ENCODE measurements at places on chromosomes 3 and 15.

DNA sequence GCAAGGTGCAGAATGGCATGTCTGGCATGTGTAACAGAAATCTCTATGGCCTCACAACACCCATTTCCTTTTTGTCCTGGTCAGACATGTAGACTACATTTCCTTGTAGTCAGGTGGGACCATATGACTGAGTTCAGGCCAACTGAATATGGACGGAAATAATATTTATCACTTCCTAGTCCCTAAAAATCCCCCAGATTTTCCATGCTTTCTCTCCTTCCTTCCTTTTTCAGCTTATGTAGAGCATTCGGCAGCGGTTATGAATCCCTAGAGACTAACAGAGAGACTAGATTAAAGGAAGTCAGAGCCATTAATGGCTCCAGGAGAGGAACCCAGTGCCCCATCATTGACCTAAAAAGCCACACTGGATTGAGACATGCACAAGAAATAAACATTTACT lies 35.8 kb downstream of the SLC9A9 start:
- no peak for DNase-seq

DNA sequence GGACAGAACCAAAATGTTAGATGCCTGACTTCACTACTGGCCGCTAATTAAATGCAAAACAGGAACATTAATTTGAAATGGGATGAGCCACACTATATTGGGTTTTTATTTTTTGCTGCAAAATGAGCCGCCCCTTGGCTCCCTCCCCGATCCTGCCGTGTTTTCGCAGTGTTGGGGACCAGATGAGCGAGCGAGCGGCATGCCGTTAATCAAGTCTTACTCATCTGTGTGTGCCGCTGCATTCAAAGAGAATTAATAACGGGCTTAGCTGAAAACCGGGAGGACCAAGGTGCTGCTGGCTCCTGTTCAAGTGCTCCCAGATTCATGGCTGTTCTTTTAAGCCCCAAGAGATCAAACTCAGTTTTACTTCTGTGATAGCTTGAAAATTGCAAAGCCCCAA lies 20.0 kb downstream of the TAFA4 start:
- no peak for DNase-seq

- DNase-seq = peak; percentile 8
These were observed 34.6 kb upstream of the AEN start for GRCh38 chr15:88586401-88587162.

DNA sequence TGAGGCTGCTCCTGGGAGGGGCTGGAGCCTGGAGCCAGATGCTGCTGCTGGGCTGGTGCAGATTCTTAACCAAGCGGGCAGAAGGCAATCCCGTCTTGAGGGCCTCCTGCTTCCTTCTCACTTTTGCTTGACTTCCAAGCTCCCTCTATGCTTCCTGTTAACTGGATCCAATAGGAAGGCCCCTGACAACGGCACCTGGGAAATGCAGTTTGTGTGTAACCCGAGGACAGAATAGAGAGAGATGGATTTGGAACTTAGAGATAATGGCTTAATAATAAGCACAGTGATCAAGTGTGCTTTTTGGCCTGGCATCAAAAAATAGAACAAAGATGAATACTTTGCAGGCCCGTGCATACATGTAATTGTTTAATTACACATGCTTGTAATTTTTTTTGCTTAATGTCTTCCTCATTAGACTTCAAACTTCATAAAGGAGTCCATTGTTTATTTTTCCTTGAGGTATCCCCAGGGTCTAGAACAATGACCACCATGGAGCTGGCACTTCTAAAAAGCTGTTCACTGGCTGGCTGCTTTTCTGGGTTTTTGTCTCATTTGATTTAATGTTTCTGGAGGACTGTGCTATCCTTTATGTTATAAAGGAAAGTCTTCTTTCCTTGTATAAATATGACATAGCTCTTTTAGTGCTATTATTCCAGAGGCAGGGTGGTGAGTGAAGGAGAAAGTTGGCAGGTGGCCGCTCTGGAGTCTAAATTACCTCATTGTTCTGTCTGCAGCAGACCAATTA lies 63.3 kb upstream of the MITF start:
- DNase-seq = no peak

DNA sequence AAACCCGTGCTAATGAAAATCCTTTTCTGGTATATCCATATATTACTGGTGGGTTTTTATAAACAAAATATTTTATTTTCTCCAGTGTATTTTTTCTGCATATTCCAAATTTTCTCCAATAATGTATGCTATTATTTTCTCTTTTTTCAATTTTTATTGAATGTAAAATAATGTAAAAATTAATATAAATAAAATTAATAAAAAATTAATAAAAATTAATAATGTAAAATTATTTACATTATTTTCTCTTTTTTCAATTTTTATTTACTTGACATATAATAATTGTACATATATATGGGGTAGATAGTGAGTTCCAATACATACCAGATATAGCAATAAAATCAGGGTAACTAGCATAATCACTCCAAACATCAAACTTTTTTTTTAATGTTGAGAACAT lies 56.4 kb downstream of the OXSM start:
- no peak for DNase-seq

- DNase-seq = no peak
These were observed 50.0 kb downstream of the TUBGCP4 start for GRCh38 chr15:43420876-43421275.

DNA sequence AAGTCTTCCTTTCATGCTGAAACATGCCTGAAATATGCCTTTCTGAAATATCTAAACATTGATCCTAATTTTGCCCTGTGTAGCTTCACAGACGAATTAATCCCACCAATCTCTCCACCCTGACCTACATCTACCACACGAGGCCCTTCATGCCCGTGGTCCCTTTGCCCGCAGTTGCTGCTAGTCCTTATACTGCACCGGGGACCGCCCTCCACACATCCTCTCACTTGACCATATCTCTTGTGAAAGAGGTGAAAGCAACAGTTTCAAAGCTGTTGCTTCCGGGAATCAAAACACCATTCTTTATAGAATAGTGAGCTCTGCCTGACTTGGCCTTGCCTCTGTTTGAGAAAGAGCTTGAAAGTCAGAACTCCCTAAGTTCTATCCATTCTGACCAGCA lies 499.5 kb downstream of the NTRK3 start:
- DNase-seq = no peak

DNA sequence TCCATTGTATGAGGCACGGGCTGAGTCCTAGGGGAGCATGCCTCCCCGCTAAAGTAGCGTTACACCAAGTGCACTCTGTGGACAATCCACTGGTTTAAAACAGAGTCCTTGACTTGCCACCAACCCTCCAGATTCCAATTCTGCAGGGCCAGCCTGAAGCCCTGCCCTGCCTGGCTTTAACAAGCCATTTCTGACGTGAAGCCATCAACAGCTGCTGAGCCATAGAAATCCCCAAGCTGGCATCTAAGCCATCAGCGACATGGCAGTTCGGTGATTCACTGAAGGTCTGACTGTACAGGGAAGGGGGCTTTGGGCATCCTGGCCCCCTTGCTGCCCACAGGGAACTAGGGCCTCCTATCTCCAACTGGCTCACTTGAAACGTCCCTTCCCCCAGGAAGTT lies 265.7 kb downstream of the UACA start:
- DNase-seq = no peak

- DNase-seq = peak; percentile 86
These were observed at the start of gene SHC4 for GRCh38 chr15:48963524-48964113. TSS of gene SHC4 (minus strand) at chr15:48963919. CDS start at chr15:48963015, 904 bp downstream.

DNA sequence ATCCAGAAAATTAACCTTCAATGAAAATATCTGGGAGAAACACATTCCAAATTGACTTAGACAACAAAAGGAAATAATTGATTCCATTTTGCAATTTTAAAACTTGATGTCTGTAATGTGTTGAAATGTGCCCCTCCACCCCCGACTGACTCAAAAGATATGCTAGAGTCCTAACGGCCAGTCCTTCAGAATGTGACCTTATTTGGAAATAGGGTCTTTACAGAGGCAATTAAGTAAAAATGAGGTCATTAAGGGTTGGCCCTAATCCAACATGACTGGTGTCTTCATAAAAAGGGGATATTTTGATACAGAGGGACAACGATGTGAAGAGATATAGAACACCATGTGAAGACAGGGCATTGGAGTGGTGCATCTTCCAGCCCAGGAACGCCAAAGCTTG lies 153.9 kb downstream of the PDZRN3 start:
- peak; percentile 42 for DNase-seq

- DNase-seq = no peak
These were observed 127.2 kb downstream of the SLCO3A1 start for GRCh38 chr15:91980502-91981267.

DNA sequence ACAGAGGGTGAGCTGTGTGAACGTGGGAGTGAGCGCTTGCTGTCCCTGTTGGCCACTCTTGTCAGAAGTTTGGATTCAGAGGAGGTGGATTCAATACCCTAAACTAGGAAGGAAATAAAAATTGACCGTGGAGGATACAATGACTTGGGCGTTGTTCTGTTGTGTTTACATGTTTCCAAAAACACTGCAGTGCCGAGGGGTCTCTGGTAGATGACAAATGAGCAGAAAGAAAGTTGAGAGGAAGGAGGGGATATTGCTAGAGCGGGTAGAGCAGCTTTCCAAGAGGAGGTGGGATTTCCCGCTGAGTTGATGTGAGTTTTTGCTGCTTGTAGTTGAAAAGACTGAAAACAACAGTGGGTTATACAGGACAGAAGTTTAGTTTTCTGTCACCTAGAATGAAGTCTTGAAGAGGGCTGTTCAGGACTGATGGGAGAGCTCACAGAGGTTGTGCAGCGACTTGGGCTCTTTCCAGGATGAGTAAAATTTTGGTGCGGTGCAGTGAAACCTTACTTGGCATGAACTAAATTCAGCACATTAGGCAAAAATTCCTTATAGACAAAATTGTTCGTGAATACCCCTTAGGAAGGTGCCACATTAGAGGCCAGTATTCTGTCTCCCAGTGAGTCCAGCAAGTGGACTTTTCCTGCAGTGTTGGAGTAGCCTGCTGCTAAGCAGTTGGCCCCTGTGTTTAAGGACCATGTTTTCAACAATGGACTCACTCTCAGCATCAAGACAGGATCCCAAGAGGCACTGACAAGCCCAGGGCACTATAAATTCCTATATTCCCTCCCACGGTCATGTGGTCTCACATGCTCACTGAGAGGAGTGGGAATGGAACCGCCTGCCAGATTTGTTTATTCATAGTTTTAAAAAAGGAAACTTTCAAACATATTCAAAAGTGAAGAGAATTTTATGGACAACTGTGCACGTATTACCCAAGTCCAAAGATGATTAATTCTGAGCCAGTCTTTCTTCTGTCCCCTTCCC lies 435.0 kb upstream of the C2CD4B start:
- no peak for DNase-seq

- DNase-seq = no peak
These were observed 162.5 kb downstream of the C3orf38 start for GRCh38 chr3:88312256-88312655.

GRCh38 chr3:57041674-57042073 lies 18.8 kb upstream of the SPATA12 start:
- DNase-seq = no peak

DNA sequence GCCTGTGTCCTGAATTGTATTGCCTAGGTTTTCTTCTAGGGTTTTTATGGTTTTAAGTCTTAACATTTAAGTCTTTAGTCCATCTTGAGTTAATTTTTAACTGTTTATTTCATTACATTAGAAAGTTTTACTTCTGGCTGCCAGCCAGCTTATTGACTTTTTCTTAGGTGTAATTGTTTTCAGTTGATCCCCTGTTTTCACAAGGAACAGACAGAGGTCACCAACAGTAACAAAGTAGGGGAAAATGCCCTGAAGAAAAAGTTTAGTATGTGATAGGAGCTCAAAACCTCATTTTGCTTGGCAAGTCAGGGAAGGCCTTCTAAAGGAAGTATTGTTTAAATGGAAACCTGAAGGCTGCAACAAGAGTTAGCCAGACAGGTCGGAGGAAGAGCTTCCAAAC lies 10.4 kb downstream of the WDR48 start:
- no peak for DNase-seq

GRCh38 chr15:98035134-98035533 lies 74.6 kb downstream of the ARRDC4 start:
- no peak for DNase-seq

- no peak for DNase-seq
These were observed 142.4 kb upstream of the TLE3 start for GRCh38 chr15:70240082-70240481.

DNA sequence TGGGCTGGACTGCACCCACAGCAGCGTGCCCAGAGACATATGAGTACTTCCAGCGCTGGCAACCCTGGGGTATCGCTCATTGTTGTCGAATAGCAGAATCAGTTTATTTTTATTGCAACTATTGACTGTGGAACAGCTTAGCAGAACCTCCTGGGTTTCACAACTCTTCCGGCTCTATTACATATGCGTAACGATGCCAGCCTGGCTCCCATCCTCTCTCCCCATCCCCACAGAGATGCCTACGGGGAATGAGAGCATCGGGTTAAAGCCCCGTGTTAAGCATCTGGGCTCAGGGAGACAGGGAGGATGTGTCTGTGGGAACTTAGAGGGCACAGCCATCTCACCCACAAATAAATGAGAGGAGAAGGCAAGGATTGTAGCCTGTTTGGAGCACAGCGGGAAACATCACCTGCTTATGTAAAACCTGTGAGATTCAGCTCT lies 76.6 kb upstream of the DLG1 start:
- DNase-seq = no peak

GRCh38 chr3:54079730-54080325 lies 42.5 kb upstream of the CACNA2D3 start:
- no peak for DNase-seq

DNA sequence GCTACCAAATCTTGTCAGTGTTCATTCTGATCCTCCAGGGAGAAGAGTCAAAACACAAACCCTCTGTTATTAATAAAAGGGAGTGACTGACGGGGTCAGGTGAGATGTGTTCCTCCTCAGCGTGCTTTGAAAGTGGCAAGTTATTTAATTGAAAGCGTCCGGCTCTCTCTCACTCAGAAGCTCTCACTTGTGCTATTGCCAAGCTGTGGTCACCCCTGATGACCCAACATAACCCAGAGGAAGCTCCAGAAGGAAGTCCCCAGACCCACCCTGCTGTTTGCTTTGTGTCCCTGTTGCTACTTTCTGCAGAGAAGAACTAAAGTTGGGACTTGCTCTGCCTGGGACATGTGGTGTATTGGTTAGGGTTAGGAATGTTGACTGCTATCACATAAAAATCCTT lies 235.6 kb downstream of the EDEM1 start:
- no peak for DNase-seq

GRCh38 chr15:72179950-72180581 lies 17.5 kb downstream of the GRAMD2A start:
- no peak for DNase-seq

GRCh38 chr15:51327081-51327480 lies 11.3 kb downstream of the CYP19A1 start:
- no peak for DNase-seq

DNA sequence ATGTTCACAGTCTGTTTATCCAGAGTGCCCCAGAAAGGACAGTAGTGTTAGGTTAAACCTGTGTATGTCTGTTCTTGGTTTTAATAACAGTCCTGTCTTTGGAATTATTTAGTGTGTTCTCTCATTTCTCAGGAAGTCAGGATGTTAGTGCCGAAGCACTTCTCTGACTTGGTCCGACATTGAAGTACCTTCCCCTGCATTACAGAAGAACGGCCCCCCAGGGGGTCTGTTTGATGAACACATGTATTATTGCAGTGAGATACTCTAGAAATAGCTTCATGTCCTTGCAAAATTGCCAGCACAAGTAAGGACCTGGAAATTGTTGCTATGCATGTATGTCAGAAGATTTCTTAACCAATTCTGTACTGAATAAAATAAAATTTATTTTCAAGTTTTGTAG lies 110.9 kb downstream of the IGF1R start:
- DNase-seq = no peak

- DNase-seq = peak; percentile 72
These were observed 28.3 kb upstream of the CRYBG3 start for GRCh38 chr3:97793420-97794019.

- peak; percentile 6 for DNase-seq
These were observed 31.4 kb downstream of the EIF3J start for GRCh38 chr15:44568338-44568737.

- peak; percentile 2 for DNase-seq
These were observed 398.8 kb downstream of the MECOM start for GRCh38 chr3:169264711-169265110.

Data from fibroblast of mammary gland (primary cell).